Right lobe of liver (tissue), 6 donors: ENCODE measurements at places on chromosomes 3 and 15. TPM values are rescaled to one million over a fixed set of nuclear protein-coding genes. Genes with fewer than 3 reads are reported as not detected.

HSPBAP1 gene
- total RNA-seq: 2.4 TPM

THSD4 gene
- total RNA-seq: 5.2 TPM

RHOV gene
- total RNA-seq: not detected

CRYGS gene
- total RNA-seq: 1.1 TPM

SKOR1 gene
- not detected for total RNA-seq

AQP9 gene
- total RNA-seq: 74.0 TPM

AADACL2 gene
- total RNA-seq: not detected

SERPINI2 gene
- total RNA-seq: not detected

RAD51 gene
- total RNA-seq: 0.83 TPM

DUT gene
- 36.6 TPM for total RNA-seq

HRG gene
- total RNA-seq: 931 TPM

CPNE4 gene
- total RNA-seq: not detected

PLSCR2 gene
- not detected for total RNA-seq

SLC22A13 gene
- total RNA-seq: 0.22 TPM

IQCF5 gene
- not detected for total RNA-seq

FETUB gene
- 55.1 TPM for total RNA-seq

GOLGA8T gene
- 0.58 TPM for total RNA-seq

ZNF445 gene
- 8.5 TPM for total RNA-seq

IREB2 gene
- 36.2 TPM for total RNA-seq

LEKR1 gene
- total RNA-seq: 0.49 TPM

DOCK3 gene
- 0.06 TPM for total RNA-seq

ERC2 gene
- total RNA-seq: not detected

AGBL1 gene
- total RNA-seq: not detected

GOLGA8S gene
- 0.37 TPM for total RNA-seq

MAP6D1 gene
- total RNA-seq: 0.22 TPM

CDHR4 gene
- not detected for total RNA-seq

XCR1 gene
- not detected for total RNA-seq

RTP1 gene
- not detected for total RNA-seq

STARD9 gene
- total RNA-seq: 2.1 TPM

GOLGA8G gene
- not detected for total RNA-seq

MCF2L2 gene
- total RNA-seq: 0.17 TPM

OXTR gene
- 0.04 TPM for total RNA-seq

SPATA12 gene
- not detected for total RNA-seq

CORO2B gene
- total RNA-seq: 0.68 TPM
